ENCODE measurements at places on chromosomes 6 and 20. TPM values are rescaled to one million over a fixed set of nuclear protein-coding genes. Genes with fewer than 3 reads are reported as not detected.

DNA sequence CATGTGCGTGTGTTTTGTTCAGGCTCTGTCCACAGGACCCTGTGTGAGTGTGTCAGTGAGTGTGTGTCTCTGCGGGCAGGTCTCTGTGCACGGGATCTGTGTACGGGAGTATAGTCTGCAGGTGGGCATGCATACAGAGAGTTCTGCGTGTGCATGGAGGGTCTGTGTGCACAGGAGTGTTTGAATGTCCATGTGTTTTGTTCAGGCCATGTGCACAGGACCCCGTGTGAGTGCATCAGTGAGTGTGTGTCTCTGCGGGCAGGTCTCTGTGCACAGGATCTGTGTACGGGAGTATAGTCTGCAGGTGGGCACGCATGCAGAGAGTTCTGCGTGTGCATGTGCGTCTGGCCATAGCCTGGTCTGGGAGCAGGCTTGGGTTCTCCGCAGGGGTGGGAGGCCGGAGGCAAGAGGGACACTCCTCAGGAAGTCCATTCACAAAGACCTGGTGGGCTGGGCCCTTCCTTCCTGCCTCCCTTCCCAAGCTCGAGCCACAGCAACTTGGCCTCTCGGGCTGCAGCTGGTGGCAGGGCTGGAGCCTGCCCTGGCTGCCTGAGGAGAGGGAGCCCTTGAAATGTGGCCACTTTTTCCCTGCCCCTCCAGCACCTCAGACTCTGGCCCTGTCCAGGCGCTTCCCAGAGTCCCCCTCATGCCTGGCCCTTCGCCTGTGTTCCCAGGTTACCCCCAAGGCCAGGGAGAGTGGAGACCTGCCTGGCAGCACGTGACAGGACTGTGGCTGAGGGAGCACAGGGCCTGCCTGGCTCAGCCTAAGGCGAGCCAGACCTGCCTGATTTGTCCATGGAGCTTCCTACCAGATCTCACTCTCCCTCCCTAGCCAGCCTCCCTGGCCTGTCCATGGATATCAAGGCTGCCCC, 6.8 kb downstream of the HSPA12B start:
- no peak for DNase-seq

DNA sequence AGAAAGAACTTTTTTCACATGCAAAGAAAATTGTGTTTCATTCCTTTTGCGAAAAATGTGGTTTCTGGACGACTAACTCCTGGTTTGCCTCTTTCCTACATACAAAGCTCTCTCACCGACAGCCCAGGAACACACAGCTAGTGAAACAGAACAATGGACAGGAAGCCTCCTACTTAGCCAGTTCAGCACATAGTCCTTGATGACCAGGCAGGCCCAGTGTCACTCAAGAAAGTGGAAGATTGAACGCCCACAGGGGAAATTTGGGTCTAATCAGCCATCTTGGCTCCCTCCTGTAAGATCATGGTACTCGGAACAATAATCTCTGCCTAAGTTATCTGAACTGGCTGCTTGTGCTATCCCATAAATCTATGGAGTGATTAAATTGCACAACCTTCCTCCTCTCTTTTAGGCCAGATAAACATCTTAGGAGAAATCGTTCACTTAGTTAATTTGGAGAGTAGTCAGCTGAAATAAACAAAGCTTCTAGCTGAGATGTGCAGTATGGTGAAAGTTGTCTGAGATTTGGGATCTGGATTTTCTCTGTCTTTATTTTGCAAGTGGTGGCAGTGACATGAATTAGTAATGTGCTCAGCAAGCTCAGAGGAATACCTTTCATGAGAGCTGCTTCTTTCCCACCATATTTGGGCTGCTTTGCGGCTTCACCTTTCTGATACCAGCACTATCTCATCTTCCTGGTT, 147.0 kb downstream of the MTFR2 start:
- DNase-seq, result no peak

PLCG1 gene
- 89.1 TPM for total RNA-seq

GLP1R gene
- total RNA-seq, result 0.16 TPM

CD24 gene
- total RNA-seq, result 2.3 TPM

Data from activated T-cell treated with anti-CD3 and anti-CD28 coated beads, Interleukin-2, amount 50 U/mL, for 4 hours (primary cell).